ENCODE measurements at places on chromosomes 12 and 14.

GRCh38 chr12:26172946-26173552 is 22.3 kb upstream of the SSPN start:
- DNase-seq, result no peak

DNA sequence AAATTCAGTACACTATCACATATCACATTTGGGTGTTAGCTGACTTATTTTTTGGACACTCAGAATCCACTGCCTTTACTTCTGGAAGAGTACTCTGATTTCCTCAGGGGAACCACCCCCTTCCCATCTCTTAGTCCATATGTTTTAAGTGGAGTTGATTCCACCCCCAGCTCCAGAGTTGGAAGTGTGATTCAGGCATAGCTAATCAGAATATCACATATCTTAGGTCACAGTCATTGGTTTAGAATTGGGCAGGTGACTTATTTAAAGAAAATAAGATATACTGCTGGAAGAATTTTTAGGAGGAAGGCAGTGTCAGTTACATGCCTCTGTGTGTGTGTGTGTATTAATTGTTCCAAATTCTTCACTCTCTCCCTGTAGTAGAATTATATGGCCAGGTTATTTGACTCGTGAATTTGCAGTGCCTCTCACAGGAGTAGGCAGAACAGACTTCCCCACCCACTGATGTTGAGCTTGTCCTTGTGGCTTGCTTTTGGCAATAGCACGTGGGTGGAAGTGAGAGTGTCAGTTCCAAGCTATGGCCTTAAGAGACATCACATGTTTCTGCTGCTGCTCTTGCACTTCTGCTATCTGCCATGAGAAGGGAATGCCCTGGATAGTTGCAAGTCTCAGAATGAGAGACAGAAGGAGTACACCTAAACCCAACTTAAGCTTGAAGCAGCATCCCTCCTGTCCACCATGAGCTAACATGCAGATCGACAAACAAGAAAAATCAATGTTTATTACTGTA is 6.4 kb upstream of the GAS2L3 start:
- no peak for DNase-seq

DNA sequence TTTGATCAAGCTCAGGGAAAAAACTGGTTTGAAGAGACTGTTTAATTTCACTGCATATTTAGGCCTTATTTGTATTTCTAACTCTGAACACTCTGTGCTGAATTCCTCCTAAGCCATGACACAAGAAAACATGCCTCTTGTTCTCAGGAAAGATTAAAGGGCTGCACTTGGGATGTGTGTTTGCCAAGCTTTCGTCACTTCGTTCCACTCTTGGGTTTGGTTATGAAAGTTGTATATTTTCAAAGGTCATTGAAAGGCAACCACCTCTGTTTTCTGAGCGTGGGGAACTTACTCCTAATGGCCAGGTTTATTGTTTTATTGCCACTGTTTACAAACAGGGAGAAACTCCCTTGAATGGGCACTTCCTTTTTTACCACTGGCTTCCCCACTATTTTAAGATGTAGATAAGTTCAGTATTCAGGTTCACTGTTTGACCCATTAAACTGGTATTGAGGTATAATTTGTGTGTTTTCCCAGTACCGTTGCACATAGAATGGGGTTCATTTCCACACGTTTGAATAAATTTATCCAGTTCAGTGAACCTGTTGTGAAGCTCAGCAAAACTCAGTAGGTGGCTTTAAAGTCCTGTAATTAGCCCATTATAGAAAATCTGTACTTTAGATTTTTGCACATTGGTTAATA is 65.3 kb downstream of the NKX2-1 start:
- DNase-seq, result no peak

- no peak for DNase-seq
Observed at GRCh38 chr14:51811706-51812105, 48.7 kb upstream of the GNG2 start.

GRCh38 chr12:9041321-9041720 is 52.0 kb downstream of the KLRG1 start:
- DNase-seq, result no peak

GRCh38 chr14:61894452-61895077 is 132.3 kb downstream of the SNAPC1 start:
- DNase-seq, result no peak

GRCh38 chr14:28876572-28876945 is 110.0 kb downstream of the FOXG1 start:
- DNase-seq, result peak; percentile 52

GRCh38 chr12:49636979-49637755 is 13.8 kb downstream of the PRPF40B start:
- peak; percentile 8 for DNase-seq

GRCh38 chr14:59427653-59428580 is 37.3 kb downstream of the GPR135 start:
- no peak for DNase-seq

DNA sequence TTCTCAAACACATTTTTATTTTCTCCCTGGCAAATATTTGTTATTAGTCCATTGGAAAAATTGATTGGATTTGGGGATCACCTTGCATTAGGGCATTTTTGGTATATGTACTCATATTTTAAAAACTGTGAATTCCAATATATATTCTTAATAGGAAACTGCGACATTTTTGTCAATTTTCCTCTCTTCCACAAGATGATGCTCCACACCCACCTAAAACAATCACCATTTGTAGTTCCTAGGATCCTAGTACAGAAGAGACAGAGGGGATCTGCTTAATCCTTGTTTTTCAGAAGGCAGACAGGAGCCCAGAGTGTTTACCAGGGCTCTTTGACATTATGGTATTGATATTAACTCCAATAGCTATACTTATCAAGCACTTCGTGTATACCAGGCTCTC is 22.8 kb upstream of the OASL start:
- DNase-seq, result no peak

GRCh38 chr14:100027771-100028490 is 37.3 kb upstream of the EVL start:
- no peak for DNase-seq

DNA sequence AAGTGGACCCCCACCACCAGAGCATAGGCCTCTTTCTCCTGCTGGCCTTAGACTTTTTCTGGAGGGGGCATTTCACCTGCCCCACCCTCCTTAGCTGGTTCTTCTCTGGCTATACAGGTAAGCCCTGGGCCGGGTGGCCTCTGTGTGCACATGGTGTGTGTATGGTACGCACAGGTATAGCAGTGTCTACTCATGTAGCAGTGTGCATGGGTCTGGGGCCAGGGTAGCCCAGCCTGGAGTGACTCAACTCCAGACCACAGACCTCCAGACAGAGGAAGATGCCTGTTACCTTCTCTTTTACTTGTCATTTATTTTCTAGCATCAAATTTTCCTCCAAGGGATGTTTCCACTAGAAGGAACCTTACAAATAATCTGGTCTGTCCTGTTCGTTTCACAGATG is 6.9 kb downstream of the KCNA5 start:
- DNase-seq, result no peak

- DNase-seq, result no peak
Observed at GRCh38 chr12:113759135-113759534, 207.0 kb downstream of the RBM19 start.

DNA sequence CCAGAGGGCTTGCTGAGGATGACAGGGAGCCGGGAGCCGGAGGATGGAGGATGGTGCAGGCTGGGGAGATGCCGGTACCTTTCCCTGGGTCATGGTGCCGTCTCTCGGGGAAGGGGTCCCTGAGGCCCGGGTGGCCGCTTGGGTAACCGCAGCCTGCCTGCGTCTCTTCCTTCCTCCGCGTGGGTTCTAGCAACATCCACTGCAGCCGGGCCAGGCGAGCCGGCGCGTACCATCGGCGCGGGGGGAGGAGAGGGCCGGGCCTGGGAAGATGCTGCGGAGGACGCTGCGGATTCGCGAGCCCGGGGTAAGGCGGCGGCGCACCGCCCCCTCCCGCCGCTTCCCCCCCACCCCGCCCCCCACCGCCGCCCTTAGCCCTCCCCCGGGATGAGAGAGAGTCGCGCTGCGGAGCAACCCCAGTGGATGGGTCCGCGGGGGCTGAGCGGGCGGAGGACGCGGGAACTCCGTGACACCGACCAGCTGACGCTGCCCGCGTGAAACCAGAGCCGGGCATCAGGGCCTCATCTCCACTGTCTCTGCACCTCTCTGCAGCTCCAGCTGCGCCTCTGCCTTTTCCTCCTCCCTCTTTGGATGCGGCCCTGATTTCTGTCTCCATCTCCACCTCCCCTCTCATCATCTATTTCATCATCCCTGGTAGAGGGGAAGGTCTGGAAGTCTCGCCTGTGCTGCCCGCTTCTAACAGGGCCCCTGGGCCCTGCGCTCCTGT is at the start of gene FAIM2:
Gene FAIM2 (minus strand): TSS at position 201 of the 724 bp plus-strand sequence. CDS start 108 bp downstream, at position 93.
- no peak for DNase-seq

DNA sequence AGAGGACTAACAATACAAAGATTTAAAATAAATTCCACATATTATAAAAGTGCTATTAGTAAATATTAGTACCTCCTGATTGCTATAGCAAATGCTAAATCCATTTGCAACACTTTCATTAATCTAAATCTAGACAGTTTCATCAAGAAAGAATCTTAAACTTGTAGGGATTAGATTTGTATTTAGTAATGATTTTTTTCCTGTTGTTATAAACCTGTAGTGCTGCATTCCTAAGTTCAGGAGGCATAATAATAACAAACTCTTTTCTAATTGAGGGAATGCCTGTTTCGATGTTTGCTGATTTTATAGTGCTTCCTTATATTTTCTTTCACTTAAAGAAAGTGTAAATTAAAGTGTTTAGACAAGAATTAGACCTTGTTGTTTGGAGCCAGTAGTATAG is 166.1 kb downstream of the FOXA1 start:
- no peak for DNase-seq

DNA sequence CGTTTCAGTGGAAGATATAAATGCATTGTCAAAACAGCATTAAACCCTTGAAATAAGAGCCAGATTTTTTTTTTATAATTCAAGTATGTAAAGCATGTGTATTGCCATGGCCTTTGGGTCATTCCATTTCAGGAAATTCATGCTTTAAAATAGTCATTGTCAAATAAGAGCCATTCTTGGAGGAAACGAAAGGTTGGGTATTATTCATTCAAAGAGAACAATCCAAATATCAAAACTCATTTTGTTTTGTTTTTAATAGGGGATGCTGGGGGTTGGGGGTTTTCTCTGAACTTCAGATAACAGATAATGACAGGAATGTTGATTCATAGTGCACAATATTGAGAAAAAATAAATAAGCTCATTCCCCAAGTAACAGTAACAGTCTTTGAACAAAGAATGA is 174.4 kb upstream of the NUDT4 start:
- no peak for DNase-seq

- no peak for DNase-seq
Observed at GRCh38 chr12:37666069-37666781, 650.3 kb upstream of the ALG10B start.

DNA sequence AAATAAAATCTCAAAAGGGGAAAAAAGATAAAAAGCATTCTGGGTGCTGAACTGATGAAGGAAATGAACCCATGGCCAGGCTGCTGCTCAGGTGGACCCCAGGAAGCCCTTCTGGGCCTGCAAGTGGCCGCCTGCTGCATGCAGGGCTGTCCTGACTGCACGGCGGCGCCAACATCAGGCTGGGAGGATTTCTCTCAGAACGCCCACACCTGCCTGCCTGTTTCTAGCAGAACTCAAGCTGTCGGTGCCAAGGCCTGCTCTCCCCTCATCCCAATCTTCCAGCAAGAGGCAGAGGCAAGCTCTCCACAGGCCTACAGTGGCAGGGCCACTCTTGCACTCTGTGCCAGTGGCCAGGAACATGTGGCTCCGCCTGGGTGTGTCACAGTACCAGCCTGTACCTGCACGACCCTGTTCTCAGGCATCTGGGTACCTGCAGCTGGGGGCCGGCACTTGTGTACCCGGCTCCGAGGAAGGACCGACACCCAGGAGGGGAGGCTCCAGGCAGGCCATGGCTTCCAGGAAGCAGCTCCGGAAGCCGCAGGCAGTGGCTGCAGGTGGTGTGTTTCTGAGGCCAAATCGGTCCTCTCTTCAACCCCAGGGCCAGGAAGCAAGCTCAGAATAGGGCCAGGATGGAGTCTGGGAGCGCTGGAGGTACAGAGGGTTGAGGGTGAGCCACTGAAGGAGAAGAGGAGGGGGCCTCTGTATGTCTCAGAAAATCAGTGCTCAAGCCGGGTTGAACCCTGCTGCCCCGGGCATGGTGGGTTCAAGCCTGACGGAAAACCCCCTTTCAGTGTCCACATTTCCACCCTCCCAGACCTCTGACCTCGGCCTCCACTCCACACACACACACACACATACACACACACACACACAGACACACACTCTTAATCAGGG is 2.5 kb upstream of the INF2 start:
- no peak for DNase-seq

GRCh38 chr12:26058308-26058707 is 66.5 kb downstream of the BHLHE41 start:
- no peak for DNase-seq

DNA sequence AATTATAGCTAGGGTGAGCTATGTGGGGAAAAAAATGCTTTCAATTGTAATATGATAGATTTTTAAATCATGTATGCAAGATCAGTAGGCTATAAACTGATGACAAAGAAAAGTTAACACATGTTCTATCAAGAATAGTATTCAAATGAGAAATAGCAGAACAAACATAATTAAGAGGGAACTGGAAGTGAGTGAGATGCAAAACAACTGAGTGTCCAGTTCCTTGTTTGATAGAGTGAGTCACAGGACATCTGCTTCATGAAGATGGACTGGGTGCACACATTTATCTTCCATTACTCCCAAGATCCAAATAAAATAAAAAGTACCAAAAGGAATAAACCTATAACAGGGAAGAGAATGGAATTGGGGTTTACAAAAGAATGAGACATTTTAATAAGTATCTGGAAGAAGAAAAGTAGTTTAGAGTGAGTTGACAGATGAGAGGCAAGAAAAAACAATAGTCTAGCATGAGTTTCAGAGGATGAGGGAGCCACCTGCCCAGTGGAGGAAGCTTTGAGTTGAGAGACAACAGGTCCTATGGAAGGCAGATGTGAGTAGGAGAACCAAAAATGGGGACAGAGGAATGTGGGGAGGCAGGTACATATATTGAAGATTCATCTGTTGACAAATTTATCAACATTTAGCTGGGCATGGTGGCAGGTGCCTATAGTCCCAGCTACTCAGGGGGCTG is 178.1 kb upstream of the ARHGAP5 start:
- DNase-seq, result no peak

- DNase-seq, result no peak
Observed at GRCh38 chr12:46358325-46358700, 14.3 kb downstream of the SLC38A2 start.

GRCh38 chr14:93332397-93332852 is 411 bp downstream of the BTBD7 start:
- DNase-seq, result peak; percentile 35

GRCh38 chr12:106094304-106094703 is 44.5 kb downstream of the NUAK1 start:
- no peak for DNase-seq

All from NCI-H446 treated with DMSO at 0.1 percent for 48 hours (cell line).